ENCODE measurements at places on chromosomes 6 and 20.

DNA sequence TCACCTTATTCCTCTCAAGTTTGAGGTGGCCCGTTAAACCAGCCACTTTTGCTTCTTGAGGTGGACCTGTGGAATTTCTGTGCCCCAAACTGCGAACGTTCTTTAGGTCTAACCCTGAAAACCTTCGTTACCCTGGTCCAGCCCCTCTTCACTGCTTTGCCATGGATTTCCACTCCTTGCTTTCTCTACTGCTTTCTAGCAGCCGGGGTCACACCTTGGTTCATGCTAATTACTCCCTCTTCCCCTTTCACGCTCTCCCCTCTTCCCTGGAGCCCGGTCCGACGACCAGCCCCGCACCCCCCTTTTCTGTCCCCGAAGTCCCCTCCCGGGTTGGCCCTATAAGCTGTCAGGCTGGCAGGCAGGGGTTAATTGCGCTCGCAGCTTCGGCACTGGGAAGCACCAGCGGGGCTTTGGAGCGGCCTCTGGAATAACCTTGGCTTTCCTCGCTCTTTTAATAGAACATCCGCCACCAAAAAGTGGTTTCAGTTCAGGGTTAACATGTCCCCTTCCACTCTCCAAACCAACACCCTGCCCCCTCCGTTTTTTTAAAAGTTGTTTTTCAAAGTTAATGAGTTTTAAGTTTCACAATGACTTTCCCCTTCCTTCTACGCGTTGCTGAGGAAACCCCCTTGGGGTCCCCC is 1.4 kb upstream of the HIVEP1 start:
- no peak for DNase-seq

DNA sequence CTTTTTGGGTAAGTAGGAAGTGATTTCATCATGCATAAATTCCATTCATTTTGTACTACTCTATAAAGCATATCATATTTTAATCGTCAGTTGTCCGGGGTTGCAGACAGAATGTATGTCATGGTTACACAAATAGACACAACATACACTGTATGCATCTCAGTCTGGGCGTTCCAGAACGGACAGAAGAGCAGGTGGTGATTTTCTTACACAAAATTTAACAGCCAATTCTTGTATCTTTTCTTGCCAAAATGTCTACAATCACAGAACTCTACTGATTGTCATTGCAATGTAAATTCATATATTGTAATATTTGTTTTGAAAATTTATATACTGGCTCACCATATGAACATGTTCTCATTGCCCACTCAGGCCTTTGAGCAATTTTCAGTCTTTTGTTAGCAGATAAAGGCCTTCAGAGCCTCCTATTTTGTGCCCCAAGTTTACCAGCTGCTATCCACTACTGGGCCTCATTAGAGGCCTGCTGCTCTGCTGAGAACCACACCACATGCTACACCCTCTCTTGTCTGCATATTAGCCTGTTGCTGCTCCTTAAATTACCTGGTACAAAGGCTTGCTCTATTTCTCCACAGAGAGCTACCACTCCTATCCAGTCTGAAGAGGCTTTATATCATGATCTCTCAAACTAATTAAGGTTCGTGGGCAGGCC is 61.5 kb downstream of the PRDM13 start:
- no peak for DNase-seq

GRCh38 chr6:6674872-6675271 is 86.4 kb downstream of the LY86 start:
- no peak for DNase-seq

DNA sequence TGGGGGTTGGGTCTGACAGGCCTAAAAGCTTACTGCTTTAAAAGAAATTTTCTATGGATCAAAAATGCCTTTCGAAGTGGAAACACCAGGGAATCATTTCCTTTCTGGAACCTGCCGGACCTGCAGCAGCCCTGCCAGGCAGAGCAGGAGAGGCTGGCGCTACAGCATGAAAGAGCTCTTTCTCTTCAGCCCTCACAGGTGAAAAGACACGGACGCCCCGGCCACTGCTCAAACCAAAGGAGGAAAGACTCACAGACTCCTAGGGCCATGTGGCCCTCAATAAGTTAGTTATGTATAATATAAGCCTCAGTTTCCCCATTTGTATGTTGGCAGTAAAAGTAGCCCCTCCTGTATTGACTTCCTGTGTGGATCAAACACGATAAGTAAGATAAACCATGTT is 8.3 kb downstream of the SCML4 start:
- no peak for DNase-seq

DNA sequence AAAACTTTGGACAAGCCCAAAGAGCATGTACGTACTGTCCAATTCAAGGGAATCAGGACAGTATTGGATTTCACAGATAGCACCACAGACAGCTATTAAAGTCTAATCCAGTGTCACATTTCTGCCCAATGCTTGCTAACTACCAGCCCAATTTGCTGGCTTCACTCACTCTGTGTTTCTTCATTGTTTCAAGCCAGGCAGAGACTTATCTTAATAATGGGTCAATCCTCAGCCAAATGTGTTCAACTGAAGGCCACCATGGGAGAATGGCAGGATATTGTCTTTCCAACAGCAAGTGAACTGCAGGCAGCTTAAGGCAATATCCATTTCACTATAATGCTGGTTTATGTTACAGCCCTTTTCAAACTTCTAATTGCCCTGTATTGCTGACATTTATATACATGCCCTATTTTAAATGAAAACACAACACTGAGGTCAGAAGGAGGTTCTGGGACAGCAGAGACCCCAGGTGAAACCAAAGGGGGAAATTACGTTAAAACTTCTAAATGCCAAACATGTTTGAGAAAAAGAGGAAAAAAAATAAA is 142.1 kb upstream of the RSPO3 start:
- no peak for DNase-seq

- DNase-seq: no peak
Observed at GRCh38 chr6:100565439-100566104, 100.9 kb upstream of the SIM1 start.

- DNase-seq: no peak
Observed at GRCh38 chr6:126312013-126312665, 27.8 kb upstream of the CENPW start.

DNA sequence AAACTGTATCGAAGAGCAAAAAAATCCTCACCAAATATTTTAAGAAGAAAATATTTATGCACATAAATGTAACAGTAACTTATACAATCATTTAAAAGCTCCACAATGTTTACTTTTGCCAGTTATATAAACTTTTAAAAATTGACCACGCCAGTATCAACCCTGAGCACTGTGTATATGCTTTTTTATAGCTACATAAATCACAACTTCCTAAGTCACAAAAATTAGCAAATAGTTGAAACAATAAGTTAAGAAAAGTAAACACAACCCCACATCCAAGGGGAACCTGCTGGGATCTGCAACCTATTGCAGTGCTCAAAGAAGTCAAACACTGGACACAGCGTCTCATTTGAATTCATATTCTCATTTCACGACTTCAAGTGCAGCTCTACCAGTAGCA is 89.8 kb upstream of the DST start:
- DNase-seq: no peak

GRCh38 chr6:143607168-143607567 is 70.6 kb upstream of the PHACTR2 start:
- no peak for DNase-seq

DNA sequence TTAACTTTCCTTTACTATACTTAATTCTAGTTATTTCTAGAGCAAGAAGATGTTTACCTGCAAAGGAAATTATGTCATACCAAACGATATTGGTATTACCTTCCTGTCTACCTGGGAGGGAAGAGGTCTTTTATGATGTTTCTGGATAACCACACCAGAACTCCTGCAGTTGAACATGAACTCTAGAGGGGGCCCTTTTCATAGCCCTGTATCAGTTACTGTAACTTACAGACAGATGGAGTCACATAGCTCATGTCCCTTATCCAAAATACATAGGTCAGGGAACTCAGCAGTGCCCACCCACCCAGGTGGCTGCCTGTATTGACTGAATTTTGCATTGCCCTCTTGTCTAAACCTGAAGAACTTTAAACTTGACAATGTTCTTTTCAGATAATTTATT is 35.1 kb upstream of the MYL9 start:
- no peak for DNase-seq

- DNase-seq: no peak
Observed at GRCh38 chr6:108083349-108083748, 8.8 kb upstream of the OSTM1 start.

GRCh38 chr20:59828125-59829053 is 105.0 kb downstream of the SYCP2 start:
- DNase-seq: no peak

DNA sequence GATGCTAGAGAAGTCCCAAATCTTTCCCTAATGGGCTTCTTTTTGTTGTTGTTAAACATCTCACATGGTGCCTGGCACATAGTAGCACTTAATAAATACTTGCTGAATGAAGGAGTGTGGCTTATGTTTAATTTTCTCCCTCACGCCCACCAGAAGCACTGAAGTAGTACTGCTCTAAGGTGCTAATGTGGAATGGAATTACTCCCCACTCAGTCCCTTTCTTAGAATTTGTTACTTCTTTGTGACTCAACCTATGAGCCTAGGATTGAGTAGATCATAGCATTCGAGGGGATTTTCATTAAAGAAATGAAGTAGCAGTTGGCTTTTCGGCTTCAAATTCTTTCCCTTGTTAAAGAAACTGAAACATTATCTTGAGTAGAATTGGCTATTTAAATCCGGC is 192.8 kb downstream of the CLIC5 start:
- no peak for DNase-seq
